ENCODE measurements at places on chromosomes 1 and 21.

- DNase-seq, result peak; percentile 67
These were observed 98.8 kb downstream of the RABGAP1L start for GRCh38 chr1:174258148-174258550.

DNA sequence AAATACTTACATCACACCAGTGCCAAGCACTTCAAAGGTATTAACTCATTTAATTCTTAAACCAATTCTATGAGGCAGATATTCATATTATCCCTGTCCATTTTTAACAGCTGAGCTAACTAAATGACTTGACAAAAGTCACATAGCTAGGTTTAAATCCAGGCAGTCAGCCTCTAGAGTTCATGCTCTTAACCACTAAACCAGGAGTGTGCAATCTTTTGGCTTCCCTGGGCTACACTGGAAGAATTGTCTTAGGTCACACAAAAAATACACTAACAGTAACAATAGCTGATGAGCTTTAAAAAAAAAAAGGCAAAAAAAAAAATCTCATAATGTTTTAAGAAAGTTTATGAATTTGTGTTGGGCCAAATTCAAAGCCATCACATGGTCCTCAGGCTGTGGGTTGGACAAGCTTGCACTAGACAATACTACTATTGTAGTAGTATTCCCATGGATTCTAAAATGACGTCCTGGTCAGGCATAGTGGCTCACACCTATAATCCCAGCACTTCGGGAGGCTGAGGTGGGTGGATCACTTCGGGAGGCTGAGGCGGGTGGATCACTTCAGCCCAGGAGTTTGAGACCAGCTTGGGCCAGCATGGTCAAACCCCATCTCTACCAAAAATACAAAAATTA lies 10.0 kb downstream of the UBR4 start:
- DNase-seq, result no peak

DNA sequence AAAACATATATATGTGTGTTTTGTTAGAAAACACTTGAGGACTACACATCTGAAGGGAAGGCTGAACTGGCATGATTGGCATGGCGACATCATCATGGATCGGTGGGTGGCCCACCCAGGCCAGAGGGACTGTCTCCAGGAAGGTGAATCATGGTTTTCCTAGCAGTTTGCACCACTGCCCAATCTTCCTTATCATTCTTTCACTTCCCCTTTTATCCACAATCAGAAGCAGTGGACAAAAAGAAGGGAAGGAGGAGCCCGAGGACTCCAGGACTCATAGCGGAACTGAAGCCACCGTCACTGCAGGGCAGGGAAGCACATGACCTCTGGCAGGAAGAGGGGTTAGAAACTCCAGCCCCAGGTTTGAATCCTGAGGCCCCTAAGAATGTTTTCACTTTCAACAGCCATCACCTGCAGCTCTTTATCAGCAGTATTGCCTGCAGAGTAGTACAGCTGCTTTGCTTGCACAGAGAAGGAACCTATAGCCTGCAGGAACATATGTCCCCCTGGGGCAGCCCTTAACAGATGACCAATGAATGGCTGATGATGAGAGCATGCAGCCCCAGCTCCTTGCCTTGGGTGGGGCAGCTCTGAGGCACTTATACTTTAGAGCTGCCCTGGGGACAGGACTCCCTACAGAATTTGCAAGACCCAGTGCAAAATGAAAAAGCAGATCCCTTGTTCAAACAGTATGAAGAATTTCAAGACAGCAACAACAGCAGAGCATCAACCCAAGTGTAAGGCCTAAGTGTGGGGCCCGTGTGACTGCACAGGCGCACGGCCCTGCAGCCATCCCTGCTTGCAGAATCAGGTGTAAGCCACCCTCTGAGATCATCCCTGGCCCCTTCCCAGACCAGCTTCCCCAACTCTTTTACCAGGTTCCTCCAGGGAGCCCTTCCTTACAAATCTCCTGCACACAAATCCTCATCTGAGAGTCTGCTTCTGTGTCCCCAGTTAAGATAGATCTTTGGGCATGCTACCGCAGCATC lies 241.8 kb upstream of the IRF2BP2 start:
- DNase-seq, result peak; percentile 49

GRCh38 chr1:43363283-43363934 lies 4.4 kb downstream of the ELOVL1 start:
- no peak for DNase-seq

GRCh38 chr1:44672961-44673674 lies 1.2 kb downstream of the TMEM53 start:
- no peak for DNase-seq

DNA sequence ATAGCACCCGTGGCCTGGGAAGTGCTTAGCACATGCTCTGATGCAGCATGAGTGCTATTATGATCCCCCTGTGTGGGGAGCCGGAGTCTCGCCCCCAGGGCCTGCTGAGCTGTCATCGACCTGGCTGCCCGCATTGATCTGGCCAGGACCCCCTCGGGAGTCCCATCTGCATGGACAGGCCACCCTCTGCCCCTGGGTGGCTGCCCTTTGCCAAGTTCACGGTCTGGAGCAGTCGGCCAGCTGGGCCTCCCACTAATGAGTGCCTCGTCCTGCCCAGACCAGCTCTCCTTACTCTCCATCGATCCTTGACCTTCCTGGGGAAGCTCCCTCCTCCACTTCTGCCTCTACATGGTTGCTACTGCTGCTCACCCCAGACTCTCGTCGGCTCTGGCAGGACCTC lies 121.8 kb upstream of the RUNX3 start:
- no peak for DNase-seq

- DNase-seq, result no peak
These were observed 5.2 kb downstream of the GRIK3 start for GRCh38 chr1:37028981-37029617.

GRCh38 chr1:8169364-8170058 lies 143.4 kb upstream of the ERRFI1 start:
- DNase-seq, result peak; percentile 92

GRCh38 chr1:89986020-89986419 lies 8.9 kb upstream of the ZNF326 start:
- no peak for DNase-seq

- DNase-seq, result no peak
These were observed 812 bp upstream of the ARF1 start for GRCh38 chr1:228081578-228082213.

Data from fibroblast of pulmonary artery (primary cell).